ENCODE measurements at places on chromosomes 6 and 20. TPM values are rescaled to one million over a fixed set of nuclear protein-coding genes. Genes with fewer than 3 reads are reported as not detected.

GRCh38 chr6:63732336-63732735 lies 96.7 kb downstream of the PHF3 start:
- ATAC-seq, result no peak

- ATAC-seq, result peak; percentile 66
These were observed 23.0 kb downstream of the ZBP1 start for GRCh38 chr20:57596998-57597939.

- no peak for ATAC-seq
These were observed 29.9 kb downstream of the SGK1 start for GRCh38 chr6:134287859-134288537.

DNA sequence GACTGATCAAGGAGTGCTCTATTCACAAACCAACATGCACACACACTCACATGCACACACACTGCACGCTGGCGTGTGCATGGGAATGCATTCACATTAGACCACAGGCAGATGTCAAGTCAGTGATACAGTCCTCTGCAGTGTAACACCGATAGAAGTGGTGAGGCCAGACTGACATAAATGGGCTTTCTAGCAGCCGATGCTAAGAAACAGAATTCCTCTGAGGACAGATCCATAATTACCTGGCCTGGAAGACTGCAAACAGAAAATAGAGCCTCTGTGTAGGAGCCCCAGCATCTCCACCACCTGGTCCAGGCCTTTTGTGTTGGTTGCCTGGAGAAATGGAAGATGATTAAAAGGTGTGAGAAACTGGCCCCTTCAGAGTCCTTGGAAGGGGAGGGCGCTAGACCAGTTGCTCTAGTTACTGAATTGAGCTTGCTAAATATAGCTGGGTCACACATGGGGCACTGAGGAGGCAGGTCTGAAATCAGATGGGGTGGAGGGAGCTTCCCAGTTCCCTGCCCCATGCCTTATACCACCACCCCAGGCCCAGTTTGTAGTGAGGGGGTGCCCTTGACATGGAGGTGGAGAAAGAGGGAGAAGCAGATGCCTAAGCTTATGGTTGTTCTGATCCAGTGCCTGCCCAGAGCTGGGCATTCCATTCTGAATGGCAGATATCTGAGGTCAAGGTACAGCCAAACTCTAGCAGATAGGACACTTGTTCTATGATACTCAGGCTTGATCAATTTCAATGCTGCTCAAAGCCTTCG lies 233.8 kb downstream of the LRFN2 start:
- no peak for ATAC-seq

- ATAC-seq, result no peak
These were observed 3.9 kb downstream of the RNF144B start for GRCh38 chr6:18391023-18391422.

DNA sequence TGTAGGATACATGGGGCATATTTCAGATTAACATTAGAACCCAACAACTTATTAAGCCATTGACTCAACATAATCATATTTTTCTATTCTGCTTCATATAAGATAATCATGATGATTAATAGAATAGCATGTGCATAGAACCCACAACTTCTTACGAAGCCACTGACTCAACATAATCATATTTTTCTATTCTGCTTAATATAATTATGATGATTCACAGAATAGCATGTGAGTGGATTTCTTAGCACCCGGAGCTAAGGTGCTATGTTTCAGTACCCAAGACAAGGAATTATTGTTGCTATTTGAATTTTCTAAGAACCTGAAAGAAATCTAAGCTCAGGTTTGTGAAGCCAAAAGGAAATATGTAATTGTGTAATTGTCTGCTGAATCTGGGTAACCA lies 96.8 kb downstream of the TENT5A start:
- ATAC-seq, result no peak

GRCh38 chr20:19932170-19932667 lies 84.9 kb upstream of the NAA20 start:
- peak; percentile 68 for ATAC-seq

GRCh38 chr20:52747845-52748284 lies 224.3 kb upstream of the TSHZ2 start:
- ATAC-seq, result no peak

GRCh38 chr6:99110029-99110428 lies 162.3 kb upstream of the FBXL4 start:
- no peak for ATAC-seq

DNA sequence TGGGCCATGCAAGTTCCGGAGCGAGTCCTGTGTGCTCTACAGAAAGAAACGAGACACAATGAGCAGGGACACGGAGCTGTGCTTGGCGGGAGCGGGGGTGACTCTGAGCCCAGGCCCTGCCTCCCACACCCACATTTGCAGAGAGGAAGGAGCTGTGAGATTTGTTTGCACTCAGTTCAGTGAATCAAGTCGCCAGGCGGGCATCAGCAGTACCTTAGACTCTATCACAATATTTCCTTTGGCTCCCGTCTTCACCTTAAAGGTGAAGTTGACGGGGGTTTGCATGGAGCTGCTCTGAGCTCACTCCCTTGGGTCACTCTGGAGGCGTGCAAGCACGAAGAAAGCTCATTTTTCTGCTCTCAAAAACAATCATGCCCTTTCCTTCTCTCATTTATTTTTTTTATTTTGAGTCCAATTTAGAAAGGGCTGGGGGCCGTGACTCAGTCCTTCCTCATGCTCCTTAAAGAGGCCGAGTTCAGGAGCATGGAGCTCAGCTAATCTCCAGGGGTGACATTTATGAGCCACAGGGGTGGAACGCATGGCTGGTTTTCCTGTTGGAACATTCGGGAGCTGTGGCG lies 188.2 kb downstream of the NFATC2 start:
- ATAC-seq, result no peak

- ATAC-seq, result no peak
These were observed 5.9 kb upstream of the CDK5RAP1 start for GRCh38 chr20:33407251-33407650.

DNA sequence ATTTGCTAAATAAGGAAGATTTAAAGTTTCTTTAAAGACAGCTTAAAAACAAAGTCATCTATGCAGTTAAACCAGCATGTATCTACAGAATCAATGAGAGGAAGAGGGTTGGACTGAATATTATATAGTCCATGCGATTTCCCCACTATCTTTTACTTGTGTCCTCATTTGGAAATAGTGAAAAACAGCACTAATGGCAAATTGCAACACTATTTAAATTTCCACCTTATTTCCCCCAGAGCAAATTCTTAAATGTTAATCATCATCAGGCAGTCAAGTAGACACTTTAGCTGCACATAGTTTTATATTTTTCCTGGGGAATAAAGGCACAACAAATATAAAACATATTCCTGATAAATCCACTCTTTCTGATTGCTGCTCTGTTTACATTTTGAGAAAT lies 114.6 kb downstream of the LCA5 start:
- ATAC-seq, result no peak

- ATAC-seq, result no peak
These were observed 484.7 kb downstream of the PRKN start for GRCh38 chr6:162242915-162243314.

- ATAC-seq, result no peak
These were observed 20.3 kb downstream of the TTPAL start for GRCh38 chr20:44495802-44496481.

GRCh38 chr20:19943061-19943521 lies 74.1 kb upstream of the NAA20 start:
- peak; percentile 60 for ATAC-seq

GRCh38 chr20:40493071-40493470 lies 196.0 kb downstream of the MAFB start:
- no peak for ATAC-seq

- ATAC-seq, result no peak
These were observed 10.9 kb downstream of the SLC32A1 start for GRCh38 chr20:38735172-38735571.

DNA sequence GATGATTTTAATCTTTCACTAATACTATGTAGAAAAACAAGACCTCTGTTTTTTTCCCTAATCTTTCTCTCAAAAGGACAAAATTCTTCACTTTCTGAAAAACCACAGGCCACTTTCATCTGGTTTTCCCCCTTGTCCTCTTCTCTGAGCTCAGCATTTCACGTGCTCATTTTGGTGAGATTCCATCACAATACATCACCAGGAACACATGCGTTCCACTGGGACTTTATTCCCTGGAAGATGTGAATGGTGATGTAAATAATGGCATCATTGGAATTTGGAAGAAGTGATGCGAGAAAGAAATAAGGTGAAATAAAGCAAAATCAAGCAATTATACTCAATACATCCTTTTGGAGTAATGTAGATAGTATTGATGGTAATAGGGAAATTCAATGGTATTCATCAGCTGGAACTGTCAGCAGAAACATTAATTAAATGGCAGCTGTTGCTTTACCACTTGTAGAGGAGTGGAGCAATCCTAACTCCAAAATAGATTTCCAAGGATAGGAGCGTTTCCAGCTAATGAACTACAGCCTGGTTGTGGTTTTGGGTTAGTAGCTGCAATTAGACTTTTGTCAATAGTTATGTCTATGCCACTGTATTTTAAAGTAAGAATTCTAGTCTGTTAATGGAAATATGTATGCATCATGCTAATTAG lies 11.5 kb downstream of the FILIP1 start:
- peak; percentile 76 for ATAC-seq

DNA sequence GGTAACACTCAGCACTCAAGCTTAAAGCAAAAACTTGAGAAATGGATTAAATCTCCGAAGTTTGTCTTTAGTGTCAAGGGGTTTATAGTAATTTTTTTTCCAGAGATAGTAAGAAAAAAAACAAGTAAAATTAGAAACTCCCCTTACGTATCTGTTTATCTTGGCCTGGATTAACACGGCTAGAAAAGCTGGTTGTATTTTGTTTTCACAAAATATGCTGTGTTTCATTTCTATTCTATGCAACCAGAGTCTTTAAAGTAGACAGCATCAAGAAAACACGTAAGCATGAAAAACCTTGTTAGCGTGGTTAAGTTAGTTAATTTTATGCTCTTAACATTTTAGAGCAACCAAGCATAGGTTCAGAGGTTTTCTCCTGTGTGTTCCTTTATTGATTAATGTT lies 21.8 kb upstream of the ERVFRD-1 start:
- ATAC-seq, result no peak

GRCh38 chr6:99241905-99242534 lies 107.5 kb downstream of the FAXC start:
- no peak for ATAC-seq

GRCh38 chr6:7541175-7542064 lies at the start of gene DSP:
Gene DSP (plus strand): TSS chr6:7541671. CDS start chr6:7541916, 245 bp downstream.
- ATAC-seq, result peak; percentile 47

Gene TPD52L1
- 11.2 TPM for total RNA-seq

Gene PRDM13
- not detected for total RNA-seq

Gene TOX2
- total RNA-seq, result 47.3 TPM

Gene ZNF184
- 8.2 TPM for total RNA-seq

Gene CLPSL2
- total RNA-seq, result not detected
